ENCODE measurements at places on chromosomes 5 and 9. TPM values are rescaled to one million over a fixed set of nuclear protein-coding genes. Genes with fewer than 3 reads are reported as not detected.

DNA sequence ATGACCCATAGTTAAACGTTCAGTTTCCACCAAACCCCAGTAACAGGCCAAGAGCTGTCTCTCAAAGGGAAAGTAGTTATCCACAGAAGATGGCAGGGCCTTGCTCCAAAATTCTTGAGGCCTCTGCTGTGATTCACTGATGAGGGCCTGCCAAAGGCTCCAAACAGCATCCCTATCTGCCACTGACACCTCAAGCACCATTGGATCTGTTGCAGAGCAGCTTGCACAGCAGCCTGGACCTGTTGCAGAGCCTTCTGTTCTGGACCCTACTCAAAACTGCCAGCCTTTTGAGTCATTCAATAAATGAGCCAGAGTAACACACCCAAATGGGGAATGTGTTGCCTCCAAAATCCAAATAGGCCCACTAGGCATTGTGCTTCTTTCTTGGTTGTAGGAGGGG is 741.5 kb upstream of the RGMB start:
- no peak for DNase-seq

Gene PCDHB15
- total RNA-seq, result 1.6 TPM

GRCh38 chr5:138711087-138711486 is 42.1 kb upstream of the CTNNA1 start:
- DNase-seq, result no peak

- DNase-seq, result no peak
Observed at GRCh38 chr5:134227776-134228175, 1.9 kb upstream of the PPP2CA start.

GRCh38 chr5:143352691-143353090 is 50.8 kb downstream of the NR3C1 start:
- no peak for DNase-seq

Gene CYLC2
- not detected for total RNA-seq

DNA sequence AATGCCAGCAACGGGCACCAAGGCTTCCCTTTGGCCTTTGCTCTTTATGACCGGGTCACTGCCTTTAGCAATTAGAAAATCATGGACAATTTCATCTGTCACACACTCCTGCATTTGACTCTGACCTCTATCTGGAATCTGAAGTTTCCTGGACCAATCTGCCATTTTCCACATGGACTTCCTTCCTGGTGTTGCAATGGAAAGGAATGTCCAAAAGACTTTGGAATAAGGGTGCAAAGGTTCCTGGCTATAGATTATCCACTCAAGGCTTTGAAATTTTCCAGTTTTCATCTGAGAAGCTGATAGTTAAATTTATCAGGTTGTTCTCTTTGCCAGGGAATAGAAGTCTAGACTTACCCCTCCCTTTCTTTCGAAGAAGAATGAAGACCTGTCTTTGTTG is 523.1 kb upstream of the ZNF462 start:
- DNase-seq, result no peak

Gene ACSL6
- total RNA-seq, result not detected

Gene ZNF483
- 2.5 TPM for total RNA-seq

- DNase-seq, result peak; percentile 54
Observed at GRCh38 chr9:106405871-106406435, 457.0 kb upstream of the ZNF462 start.

Gene PHF24
- 0.16 TPM for total RNA-seq

- DNase-seq, result no peak
Observed at GRCh38 chr5:7762267-7762666, 88.7 kb downstream of the CFAP90 start.

DNA sequence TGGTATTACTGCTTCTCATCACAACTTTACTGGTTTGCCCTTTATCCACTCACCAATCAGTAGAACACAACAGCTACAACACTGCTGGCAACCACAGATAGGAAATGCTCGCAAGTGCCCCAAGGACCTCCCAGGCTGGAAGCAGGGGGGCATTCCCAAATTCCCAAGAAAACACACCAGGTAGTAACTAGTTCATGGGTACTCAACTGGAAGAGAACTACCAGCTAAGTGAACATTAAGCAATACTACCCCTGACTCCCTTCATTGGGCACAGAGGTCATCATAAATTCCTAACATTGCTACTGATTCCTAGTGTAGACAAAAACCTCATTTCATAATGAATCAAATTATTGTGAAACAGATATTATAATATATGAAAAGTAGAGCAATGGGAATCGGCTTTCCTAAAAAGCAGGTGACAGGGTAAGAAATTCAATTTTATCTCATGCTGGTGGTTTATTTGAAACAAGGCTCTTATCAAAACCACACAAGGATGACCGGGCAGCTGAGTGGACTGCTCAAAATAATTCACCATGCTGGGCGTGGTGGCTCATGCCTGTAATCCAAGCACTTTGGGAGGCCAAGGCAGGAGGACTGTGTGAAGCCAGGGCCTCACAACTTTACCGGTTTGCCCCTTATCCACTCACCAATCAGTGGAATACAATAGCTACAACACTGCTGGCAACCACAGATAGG is 81.6 kb downstream of the TLE1 start:
- no peak for DNase-seq

GRCh38 chr5:28374492-28374967 is 1336.1 kb upstream of the CDH9 start:
- peak; percentile 79 for DNase-seq

- no peak for DNase-seq
Observed at GRCh38 chr5:81718300-81718699, 32.6 kb downstream of the SSBP2 start.

GRCh38 chr5:16932401-16932800 is 3.7 kb downstream of the MYO10 start:
- no peak for DNase-seq

GRCh38 chr5:107329850-107330249 is 340.9 kb downstream of the EFNA5 start:
- DNase-seq, result no peak

DNA sequence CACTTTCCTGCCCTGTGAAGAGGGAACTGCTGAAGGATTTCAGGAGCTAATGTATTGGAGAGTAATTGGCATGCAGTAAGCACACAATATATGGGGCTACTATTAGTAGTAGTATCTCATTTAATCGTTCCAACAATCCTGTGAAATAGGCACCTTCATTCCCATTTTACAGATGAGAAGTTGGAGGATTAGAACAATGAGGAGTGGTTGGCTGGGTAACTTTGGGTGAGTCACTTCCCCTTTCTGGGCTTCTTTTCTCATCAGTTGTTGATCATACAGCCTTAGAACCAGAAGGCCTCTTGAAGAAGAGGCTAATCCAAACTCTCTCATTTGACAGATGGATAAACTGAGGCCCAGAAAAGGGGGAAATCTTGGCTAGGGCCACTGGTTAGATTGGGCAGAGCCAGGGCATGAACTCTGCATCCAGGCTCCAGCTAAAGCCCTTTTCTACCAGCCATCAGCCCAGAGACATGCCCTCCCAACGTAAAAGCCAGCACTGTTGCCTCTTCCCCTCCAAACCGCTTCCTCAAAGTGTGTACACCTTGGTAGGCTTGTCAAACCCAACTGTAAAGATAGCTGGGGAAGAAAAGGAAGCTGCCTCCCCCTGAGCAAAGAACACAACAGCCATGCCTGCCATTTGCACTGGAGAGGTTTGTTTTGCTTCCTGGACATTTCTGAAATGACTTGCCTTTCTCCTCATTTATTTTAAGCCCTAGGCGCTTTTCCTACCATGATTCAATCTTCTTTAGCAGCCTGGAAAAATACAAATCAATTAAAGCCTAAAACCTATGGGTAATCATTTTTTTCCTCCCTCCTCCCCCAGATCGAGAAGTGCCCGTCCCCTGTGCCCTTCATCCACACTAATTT is 992 bp downstream of the SPACA9 start:
- no peak for DNase-seq

DNA sequence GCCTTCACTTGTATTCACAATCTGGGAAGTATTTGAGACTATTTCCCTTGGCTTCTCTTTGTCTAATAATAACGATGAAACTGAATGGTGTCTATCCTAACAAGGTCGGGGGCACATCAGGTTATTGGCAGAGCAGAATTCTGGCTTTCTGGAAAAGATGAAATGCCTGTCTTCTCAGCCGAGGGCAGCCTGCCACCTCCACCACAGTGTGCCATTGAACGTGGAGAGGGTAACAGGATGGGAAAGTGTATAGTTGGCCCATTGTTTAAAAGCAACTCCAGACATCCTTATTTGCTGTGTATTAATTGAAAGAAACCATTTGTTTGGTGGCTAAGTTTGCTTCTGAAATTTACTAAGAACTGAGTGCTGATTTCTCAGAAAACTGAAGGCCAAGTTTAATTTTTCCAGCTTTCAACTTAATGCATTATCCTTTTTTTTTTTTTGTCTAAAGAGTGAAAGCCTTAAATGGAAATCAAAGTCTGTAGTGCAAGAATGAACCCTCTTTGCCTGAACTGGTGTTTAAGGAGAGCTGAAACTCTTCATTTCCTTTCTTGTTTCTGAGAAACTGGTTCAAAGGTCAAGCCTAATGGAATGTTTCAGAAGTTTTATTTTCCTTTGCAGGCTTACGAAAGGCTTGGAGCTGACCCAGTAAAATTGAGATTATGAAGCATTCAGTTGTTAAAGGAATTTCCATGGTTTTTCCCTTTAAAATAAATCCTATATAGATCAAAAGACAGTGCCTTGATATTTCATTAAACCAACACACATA is 563.7 kb upstream of the DAP start:
- DNase-seq, result no peak

DNA sequence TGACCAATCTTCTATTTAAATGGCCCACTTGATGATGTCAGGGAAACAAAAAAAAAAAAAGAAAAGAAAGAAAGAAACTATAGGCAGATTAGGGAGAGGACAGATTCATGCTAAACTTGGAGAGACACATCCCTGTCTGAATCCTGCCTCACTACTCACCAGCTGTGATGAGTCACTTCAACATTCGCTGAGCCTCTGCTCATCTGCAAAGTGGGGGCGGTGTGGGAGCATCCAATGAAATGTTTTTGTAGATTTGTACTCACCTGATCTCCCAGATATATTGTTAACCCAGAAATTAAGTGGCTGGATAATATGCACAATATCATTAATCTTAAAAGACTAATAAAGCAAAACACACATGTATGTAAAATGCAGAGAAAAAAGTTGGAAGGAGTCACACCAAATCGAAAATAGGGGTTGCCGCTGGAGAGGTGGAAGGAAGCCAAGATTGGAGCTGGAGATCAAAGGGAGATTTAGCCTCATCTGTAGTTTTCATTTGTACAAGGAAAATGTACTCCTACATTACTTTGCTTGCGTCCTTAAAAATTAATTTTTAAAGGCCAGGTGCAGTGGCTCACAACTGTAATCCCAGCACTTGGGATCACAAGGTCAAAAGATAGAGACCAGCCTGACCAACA is 17.0 kb upstream of the ERGIC1 start:
- peak; percentile 70 for DNase-seq

Gene S100Z
- total RNA-seq, result not detected

Gene BRD8
- total RNA-seq, result 33.1 TPM

DNA sequence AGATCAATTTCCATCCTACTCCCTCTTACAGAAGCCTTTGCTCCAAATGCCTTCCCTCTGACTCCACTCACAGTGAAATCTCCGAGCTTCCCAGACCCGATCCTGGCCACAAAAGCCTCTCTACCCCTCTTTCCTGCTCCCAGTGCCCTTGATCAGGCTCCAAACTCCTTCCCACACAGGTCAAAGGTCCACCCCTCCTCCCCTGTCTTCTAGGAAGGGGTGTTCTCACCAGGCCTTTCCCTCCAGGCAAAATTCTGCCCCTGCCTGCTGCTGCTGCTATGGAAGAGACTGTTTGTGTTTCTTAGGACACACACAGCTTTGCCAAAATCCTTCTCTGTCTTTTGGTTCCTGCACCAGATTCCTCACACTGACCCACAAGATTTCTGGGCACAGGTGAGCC is 85.8 kb upstream of the ALDH1A1 start:
- DNase-seq, result peak; percentile 47

DNA sequence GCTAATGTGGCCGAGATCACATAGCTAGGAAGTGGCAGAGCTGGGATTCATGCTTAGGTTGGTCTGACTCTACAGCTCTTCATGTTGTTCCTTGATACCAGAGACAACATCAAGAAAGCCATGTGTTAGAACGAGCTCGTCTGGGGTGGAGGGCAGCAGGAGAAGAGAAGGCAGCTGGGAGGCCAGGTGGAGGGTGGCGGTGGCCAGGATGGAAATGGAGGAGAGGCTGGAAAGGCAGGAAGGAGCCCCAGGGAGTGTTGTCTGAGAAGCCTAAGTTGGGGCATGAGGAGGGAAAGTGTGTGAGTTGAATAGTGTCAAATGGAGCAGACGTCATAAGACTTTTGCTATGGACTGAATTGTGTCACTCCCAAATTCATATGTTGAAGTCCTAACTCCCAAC is 315.3 kb downstream of the GADD45G start:
- no peak for DNase-seq

Gene FOXD4L4
- not detected for total RNA-seq

Gene ANKRD31
- total RNA-seq, result 0.07 TPM

Gene LAMC3
- 0.20 TPM for total RNA-seq

GRCh38 chr9:114367772-114368569 is 19.8 kb downstream of the AKNA start:
- no peak for DNase-seq

- peak; percentile 18 for DNase-seq
Observed at GRCh38 chr9:120625222-120625621, 45.3 kb upstream of the CDK5RAP2 start.

DNA sequence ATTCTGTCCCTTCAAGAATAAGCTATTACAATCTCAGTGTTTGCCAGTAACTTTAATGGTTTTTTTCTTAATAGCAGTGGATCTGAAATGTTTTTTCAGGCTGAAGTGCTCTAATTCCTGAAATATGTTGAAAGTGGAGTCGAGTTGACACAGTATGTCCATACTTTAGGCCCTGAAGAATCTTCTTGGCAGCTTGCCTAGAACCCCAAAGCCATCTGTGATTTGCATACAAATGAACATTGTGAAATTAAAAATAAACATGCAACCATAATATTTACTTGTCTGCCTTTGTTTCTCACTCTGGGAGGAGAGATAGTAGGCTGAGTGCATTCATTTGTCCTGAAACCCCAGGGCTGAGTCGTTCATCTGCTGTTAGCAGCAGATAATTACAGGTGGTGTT is 152.7 kb downstream of the ADCY2 start:
- peak; percentile 2 for DNase-seq

- DNase-seq, result peak; percentile 38
Observed at GRCh38 chr9:83956436-83957247, 23.4 kb downstream of the HNRNPK start.

- no peak for DNase-seq
Observed at GRCh38 chr5:36647046-36647445, 40.6 kb downstream of the SLC1A3 start.
